ENCODE measurements at places on chromosomes 6 and 20.

DNA sequence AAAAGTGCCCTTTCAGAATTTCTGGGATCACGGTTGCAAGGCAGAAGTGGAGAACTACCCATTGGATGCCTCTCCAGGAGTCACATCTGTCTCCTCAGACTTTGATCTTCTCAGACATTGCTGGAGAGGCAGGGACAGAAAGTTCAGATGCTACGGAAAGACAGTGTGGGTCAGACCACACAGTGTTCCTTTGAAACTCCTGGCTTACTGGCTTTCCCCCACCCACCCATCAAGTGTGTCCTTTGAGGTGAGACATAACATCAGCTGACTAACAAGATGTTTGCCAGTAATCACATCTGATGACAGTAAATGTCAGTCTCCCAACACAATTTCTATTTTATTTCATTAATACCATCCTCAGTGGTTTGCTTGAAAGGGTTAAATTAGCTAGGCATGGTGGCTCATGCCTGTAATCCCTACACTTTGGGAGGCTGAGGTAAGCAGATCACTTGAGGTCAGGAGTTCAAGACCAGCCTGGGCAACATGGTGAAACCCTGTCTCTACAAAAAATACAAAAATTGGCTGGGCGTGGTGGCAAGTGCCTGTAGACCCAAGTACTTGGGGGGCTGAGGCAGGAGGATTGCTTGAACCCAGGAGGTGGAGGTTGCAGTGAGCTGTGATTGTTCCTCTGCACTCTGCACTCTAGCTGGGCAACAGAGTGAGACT, 67.2 kb upstream of the SNX9 start:
- peak; percentile 40 for DNase-seq

DNA sequence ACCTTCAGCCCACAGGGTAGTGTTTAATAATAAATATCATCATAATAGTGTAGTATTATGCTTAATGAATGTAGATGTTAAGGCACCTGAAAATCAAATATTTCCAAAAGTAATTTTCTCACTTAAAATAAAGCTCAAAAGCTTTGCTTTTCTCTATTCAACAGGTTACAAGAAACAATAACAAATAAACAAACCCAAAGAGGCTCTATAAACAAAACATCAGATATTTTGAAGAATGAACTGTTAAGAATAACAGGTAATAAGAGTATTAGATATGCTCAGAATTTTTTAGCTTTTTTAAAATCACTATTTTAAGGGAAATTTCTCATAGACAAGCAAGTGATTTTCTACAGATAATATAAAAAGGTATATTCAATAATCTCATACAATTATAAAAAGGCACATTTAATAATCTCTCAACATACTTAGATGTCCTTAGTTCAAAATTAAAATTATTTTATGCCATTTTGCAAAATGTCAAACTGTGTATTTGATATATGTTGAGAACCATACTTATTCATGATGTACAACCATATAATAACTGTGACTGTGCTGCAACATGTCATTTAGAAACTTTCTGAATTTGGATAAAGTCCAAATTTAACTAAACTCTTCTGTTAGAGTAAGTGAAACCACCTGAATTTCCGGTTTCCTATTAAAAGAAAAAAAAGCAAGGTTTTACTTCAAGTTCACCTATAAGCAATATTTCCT, 35.8 kb downstream of the PHIP start:
- DNase-seq: no peak

GRCh38 chr6:148803979-148804378, 57.1 kb downstream of the UST start:
- no peak for DNase-seq

DNA sequence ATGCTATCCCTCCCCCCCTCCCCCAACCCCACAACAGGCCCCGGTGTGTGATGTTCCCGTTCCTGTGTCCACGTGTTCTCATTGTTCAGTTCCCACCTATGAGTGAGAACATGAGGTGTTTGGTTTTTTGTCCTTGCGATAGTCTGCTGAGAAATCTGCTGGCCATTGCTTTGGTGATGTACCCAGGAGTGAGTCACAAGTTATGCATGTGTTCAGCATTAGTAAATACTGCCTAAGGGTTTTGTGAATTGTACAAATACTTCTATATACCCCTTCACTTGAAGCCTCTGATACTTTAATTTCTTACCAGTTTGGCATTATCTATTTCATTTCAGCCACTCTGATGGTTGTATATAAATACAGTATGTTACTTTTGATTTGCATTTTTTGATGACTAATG, 711.3 kb upstream of the GJE1 start:
- DNase-seq: no peak

- DNase-seq: no peak
These were observed 6.1 kb upstream of the C6orf58 start for GRCh38 chr6:127570739-127571389.

DNA sequence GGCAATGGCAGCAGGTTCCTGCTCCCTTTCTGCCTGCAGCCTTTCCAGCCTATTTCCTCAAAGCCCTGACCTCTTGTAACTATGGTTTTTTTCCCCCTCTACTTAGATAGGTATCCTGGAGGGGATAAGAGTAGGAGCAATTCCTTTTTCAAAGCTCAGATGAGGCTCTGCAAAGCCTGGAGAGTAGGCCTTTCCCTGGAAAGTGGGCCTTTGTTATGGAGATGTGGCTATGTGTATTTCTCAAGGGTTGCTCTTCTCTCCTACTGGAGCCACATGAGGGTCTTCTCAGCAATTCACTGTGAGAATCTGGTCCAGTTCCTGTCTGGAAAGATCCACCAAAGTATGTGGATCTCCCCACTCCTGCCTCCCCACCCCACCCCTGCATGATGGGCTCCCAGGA, 96.0 kb downstream of the DTD1 start:
- DNase-seq: no peak

DNA sequence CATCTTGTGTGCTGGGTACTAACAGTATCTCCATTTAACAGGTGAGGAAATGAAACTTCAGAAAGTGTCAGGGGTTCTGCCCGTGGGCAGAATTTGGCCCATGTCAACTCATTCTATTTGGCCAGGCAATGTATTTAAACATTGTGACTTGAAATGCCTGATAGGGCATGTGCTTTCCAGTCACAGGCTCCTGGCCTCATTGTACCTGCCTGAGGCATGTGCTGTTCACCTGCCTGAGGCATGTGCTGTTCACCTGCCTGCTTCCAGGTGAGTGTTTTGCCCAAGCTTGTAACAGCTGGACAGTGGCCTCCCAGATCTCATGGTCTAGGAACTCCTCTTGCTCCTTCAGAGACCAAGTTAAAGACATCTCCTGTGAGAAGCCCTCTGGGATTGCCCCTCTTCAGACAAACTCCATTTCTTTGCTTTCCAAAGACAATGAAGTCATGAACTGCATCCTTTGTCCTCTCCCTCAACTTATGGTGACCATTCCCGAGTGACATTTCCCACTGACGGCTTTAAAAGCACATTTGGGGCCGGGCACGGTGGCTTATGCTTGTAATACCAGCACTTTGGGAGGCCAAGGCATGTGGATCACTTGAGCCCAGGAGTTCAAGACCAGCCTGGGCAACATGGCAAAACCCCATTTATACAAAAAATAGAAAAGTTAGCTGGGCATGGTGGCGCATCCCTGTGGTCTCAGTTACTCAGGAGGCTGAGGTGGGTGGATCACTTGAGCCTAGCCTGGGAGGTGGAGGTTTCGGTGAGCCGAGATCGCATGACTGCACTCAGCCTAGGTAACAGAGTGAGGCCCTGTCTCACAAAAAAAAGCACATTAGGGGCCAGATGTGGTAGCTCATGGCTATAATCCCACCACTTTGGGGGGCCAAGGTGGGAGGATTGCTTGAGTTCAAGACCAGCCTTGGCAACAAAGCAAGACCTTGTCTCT, 48.7 kb downstream of the BCAS4 start:
- DNase-seq: no peak
